ENCODE measurements at places on chromosomes 5 and 9.

GRCh38 chr9:34647651-34648050 is 1.2 kb downstream of the GALT start:
- DNase-seq: no peak

DNA sequence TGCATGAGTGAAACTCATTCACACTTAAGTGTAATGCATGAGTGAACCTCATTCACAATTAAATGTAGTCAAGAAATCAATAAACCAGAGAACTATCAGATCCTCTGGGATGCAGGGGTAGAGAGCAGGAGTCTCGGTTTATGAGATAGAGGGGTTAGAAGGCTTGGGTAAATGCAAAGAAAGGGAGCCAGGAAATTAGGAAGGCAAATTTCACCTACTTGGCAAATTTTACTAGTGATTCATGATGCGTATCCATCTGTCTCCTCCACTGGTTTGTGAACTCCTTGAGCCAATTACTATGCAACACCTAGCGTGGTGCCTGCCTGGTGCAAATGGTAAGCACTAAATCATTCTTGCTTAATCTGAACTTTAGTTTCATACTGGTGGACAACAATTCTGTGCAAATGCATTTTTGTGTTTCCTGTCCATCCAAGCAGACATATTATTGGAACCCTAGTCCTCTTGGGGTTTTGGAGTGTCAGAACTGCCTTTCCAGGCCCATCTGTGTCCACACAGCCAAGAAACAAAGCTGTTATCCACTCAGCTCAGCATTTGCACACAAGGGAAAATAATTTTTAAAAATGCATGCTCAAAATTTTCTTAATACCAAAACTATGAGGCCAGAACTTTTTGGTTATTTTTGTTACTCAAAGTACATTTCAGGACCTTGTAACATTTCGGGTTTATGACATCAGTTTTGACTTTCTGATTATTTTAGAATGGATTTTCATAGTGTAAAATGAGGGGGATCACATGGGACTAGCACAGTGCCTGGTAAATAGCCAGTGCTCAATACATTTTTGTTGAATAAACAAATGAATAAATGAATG is 5.2 kb downstream of the HAPLN1 start:
- no peak for DNase-seq

GRCh38 chr9:108861464-108861863 is 602 bp upstream of the ACTL7A start:
- no peak for DNase-seq

GRCh38 chr9:37337301-37337890 is 85.1 kb upstream of the GRHPR start:
- DNase-seq: no peak

All from activated effector memory CD4-positive, alpha-beta T cell treated with Interleukin-2 at 50 U/mL for 16 hours (primary cell).